ENCODE measurements at places on chromosomes 12 and 14.

DNA sequence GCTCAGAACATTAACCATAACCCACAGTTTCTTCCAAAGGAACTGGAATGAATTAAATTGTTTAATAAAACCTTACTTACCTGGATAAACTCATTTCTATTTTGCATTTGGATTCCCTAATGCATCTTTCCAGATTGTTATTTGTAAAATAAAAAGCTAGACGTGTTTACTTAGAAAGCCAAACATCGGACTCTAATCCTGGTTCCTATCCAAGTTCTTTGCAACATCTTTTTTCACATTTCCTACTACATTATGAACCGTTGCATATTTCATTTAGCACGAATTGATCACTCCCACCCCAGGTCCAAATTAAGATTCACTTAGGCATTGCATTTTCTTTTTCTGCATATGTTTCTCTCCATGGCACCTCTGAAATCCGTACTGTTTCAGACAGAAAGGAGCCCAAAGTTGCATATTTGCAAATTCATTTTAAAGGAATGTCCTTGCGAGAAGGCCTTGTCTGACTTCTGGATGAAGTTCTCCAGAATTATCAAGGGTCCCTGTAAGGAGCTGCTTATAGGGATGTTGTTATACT lies 164.4 kb upstream of the GSC start:
- DNase-seq = no peak

- no peak for DNase-seq
These were observed 5.7 kb upstream of the MIA2 start for GRCh38 chr14:39228044-39228443.

DNA sequence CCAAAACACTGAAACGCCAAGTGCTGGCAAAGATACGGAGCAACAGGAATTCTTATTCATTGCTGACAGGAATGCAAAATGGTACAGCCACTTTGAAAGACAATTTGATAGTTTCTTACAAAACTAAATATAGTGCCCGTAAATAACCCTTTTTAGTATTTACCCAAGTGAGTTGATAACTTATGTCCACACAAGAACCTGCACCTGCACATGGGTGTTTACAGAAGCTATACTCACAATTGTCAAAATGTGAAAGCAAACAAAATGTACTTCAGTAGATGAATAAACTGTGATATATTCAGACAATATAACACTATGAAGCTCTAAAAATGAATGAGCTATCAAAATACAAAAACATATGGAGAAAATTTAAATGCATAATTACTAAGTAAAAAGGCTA lies 86.6 kb downstream of the ATXN7L3B start:
- DNase-seq = no peak

GRCh38 chr12:132139912-132140311 lies 4.2 kb downstream of the DDX51 start:
- DNase-seq = no peak

- DNase-seq = no peak
These were observed at the start of gene AQP6 for GRCh38 chr12:49972641-49973360. Gene AQP6, plus strand, starts transcription at chr12:49972947. Its CDS starts 227 bp downstream, at chr12:49973174.

DNA sequence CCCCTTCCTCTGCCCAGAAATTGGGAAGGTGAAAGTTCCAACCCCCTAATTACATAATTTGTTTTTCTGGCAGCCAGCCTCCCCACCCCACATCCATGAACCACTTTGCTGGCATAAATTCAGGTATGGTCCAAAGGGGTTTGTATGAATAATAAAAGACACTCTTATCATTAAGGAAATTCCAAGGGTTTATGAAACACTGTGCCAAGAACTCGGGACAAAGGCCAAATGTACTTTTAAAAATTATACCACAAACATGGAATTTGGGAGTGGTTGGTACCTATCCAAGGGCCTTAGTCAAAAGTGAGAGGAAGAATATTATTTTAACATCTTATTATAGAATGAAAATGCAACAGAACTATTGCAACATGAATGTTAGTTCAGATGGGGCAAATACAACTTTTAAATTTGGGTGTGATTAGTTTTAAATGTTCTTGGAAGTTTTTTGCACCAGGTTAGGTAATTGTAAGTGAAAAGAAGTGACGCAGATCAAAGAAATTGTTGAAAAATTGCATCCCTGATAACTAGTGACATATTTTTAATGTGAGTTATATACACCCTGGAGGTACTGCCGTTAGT lies 217.8 kb downstream of the TMEM117 start:
- DNase-seq = no peak

- DNase-seq = no peak
These were observed 941.9 kb downstream of the NRXN3 start for GRCh38 chr14:79111987-79112501.

DNA sequence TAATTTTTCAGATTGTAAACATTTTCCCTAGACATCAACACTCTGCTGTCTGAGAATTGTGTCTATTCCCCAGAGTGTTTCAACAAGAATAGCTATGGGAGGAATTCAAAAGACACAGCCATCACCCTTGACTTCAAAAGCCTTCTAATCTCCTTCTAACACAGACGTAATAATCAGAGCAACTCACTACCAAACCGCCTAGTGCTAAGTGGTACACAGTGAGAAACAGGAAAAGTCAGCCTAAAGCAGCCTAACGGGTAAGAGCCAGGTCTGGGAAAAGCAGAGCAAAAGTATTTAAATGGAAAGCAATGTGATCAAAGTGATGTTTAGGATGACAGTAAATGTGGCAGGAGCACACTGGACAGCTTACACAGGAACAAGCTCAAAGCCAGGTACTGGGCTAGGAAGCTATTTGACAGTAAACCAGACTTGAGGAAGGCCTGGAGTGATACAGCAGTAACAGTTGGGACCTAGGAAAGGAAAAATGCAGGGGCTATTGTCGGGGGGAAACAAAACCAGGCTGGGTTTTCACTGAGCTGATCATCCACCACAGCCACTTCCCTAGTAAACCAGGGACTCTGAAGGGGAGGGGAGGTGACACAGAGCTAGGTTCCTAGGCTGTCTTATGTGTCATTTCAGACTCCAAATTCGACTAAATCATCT lies 29.4 kb downstream of the CORO1C start:
- no peak for DNase-seq

GRCh38 chr12:11812586-11813437 lies 163.3 kb downstream of the ETV6 start:
- DNase-seq = no peak

- no peak for DNase-seq
These were observed 34.6 kb downstream of the GIT2 start for GRCh38 chr12:109961612-109962011.

- DNase-seq = no peak
These were observed 1104.3 kb downstream of the BCL11B start for GRCh38 chr14:98167705-98168104.

Data from smooth muscle cell of the brain vasculature (primary cell).